ENCODE measurements at places on chromosomes 12 and 14.
A peak's percentile ranks its signal among the peaks of the same experiment; 100 is the strongest.

GRCh38 chr12:110635055-110635454, 21.1 kb downstream of the TCTN1 start:
- DNase-seq, result no peak

DNA sequence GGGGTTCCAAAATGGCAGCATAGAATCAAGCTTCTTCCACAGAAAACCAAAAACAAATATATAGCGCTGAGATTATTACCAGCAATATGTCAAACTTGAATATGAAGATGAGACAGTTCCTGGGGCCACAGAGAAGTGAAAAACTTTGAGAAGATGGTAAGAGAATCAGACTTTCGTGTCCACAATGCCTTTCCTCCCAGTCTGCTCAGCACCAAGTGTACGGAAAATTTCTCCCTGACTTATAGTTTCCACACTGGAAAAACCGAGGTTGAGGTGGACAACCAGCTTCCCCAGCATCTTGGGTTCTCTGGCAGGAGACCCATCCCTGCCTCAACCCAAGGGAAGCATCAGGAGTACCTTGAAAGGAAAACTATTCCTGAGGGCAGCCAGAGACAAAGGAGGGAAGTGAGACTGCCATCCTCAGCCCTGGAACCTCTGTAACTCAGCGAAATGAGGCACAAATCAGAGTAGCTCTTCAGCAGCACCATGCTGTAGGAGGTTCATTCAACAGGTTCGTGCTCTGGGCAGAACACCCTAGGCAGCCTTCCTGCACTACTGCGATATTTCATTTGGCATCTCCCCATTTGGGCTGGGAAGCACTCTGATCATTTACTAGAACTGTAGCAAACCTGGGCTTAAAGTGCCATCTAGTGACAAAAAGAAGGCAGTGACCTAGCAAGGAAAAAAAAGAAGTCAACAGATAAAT, 52.4 kb upstream of the CAPRIN2 start:
- peak; percentile 44 for DNase-seq

GRCh38 chr12:57175428-57176138, 28.2 kb upstream of the LRP1-AS start:
- no peak for DNase-seq

- DNase-seq, result no peak
Measured at GRCh38 chr14:70173569-70173968, 15.2 kb downstream of the SLC8A3 start.

- DNase-seq, result no peak
Measured at GRCh38 chr14:95069547-95069946, 87.8 kb downstream of the DICER1 start.

DNA sequence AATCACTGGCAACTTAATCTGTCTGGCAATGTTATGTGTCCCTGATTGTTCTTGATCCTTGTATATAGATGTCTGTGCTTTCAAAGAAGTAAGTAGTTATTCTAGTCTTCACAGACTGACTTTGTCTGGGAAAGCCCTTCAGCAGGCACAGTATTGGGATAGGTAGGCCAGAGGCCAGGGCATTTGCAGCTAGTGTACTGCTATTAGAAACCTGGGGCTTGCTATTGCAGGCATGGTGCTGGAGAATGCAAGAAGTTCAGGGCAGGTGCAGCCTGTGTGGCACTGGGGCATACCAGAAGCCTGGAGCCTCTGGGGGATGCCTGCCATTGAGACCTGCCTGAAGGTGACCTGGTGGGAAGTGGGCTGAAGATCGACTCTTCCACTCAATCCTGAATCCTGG, 96.3 kb downstream of the TMTC3 start:
- no peak for DNase-seq
